ENCODE measurements at places on chromosomes 1 and 21. TPM values are rescaled to one million over a fixed set of nuclear protein-coding genes. Genes with fewer than 3 reads are reported as not detected.

GRCh38 chr1:3814065-3814464 lies 17.8 kb upstream of the LRRC47 start:
- peak; percentile 62 for DNase-seq

DNA sequence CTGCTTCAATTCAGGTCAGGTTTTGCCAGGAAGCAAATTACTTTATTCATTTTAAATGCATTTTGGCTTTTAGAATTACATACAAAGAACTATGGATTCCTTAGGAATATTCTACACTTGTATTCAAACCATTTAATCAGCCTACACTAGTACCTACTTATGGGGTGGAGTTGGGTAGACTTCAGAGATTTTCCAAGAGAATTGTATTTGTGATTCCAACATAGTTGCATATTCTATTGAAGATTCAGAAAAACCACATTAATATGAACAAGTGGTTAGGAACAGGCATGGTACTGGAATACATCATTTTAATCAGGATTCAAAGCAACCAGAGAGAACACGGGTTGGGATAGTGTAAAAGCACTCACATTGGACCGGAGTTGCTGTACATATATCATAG lies 33.4 kb downstream of the LUZP1 start:
- no peak for DNase-seq

GRCh38 chr1:24379733-24380315 lies 33.8 kb downstream of the STPG1 start:
- DNase-seq = no peak

The SERTAD4 gene
- total RNA-seq = 2.4 TPM

The VSIG8 gene
- total RNA-seq = 0.19 TPM

The MAP10 gene
- 2.9 TPM for total RNA-seq

DNA sequence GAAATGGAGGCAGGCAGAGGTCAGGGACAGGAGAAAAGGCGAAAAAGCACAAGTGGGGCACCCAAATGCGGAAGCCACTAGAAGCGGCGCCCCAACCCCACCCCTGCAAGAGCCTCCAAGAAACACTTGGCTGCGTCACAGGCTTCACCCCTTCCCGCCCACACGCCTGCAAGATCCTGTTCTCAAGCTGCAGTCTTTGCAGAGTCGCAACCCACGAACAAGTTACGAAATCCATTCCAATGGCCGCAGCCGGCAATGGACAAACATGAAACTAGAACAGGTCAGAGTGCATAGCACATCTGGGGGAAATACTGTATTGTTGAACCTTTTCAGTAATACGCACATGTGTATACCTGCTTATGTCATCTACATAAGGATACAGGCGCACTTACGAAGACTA lies 103.6 kb downstream of the PSMG1 start:
- peak; percentile 94 for DNase-seq

The DCST2 gene
- total RNA-seq = 1.1 TPM

DNA sequence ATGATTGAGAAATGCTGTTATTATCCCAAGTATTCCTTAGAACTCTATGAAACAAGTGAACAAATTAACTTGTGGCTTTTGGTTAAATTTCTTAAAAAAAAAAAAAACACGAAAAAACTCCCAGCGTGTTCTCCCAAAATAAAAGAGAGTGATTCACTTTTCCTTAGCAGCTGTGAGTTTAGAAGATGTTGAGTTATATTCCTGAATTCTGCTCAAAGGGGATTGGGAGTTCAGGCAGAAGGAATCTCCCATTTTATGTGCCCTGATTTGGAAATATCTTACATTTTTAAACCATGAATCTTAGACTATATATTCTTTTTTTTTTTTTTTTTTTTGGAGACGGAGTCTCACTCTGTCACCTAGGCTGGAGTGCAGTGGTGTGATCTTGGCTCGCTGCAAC lies 34.3 kb downstream of the SMG7 start:
- no peak for DNase-seq

The TBX15 gene
- 4.8 TPM for total RNA-seq

The PIK3C2B gene
- 33.7 TPM for total RNA-seq

GRCh38 chr1:100036718-100037655 lies 67.2 kb downstream of the SLC35A3 start:
- no peak for DNase-seq

Measured in posterior vena cava (tissue), 2 donors.